ENCODE measurements at places on chromosomes 5 and 9. TPM values are rescaled to one million over a fixed set of nuclear protein-coding genes. Genes with fewer than 3 reads are reported as not detected.

Gene PDE8B
- 5.3 TPM for total RNA-seq

Gene GGTA1
- 14.0 TPM for total RNA-seq

Gene ARHGEF37
- 13.5 TPM for total RNA-seq

Gene ZBTB43
- 30.2 TPM for total RNA-seq

Gene NR2F1
- total RNA-seq: 42.6 TPM

Gene SLC35D2
- 32.4 TPM for total RNA-seq

Gene GPR151
- total RNA-seq: not detected

Gene BTNL8
- total RNA-seq: 5.3 TPM

Measured in lower lobe of right lung (tissue), 2 donors.